ENCODE measurements at places on chromosomes 5 and 9.

- no peak for DNase-seq
Measured at GRCh38 chr9:131851414-131851813, 111.5 kb upstream of the RAPGEF1 start.

DNA sequence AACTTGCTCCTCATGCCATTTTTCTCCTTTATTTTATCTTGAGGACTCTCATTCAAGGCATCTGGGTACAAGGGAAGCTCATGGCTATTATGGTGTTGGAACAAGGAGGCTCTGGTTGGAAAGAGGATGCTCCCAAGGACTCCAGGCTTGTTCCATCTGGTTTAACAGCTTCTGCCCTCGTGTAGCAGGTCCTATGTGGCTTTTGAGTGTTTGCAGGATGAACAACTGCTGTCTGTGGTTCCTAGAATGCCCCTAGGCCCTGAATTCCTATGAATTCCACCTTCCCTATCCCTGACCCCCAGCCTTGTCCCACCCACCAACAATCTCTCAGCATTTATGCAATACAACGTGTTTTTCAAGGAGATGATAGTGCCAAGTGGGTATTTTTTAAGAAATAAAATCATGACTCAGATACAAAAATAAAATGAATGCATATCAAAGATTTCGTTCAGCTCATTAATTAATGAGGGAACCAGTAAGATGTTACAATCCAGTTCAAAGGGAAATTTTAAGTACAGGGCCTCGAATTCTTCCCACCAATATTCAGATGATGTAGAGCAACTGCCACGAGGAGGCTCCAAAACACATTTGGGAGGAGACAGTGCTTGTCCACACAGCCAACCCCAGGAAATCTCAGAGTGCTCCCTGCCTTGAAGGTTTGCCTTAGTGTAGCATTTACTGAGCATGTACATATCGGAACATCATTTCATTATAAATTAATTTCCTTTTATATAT lies 182.0 kb downstream of the MUSK start:
- DNase-seq: no peak

- DNase-seq: no peak
Measured at GRCh38 chr5:127830157-127830556, 127.0 kb downstream of the CCDC192 start.

- DNase-seq: no peak
Measured at GRCh38 chr9:95349091-95350038, 31.9 kb upstream of the FANCC start.

GRCh38 chr5:124735169-124735858 lies 11.1 kb downstream of the ZNF608 start:
- no peak for DNase-seq

GRCh38 chr9:5644501-5644900 lies 15.6 kb downstream of the RIC1 start:
- no peak for DNase-seq
